ENCODE measurements at places on chromosomes 5 and 9. TPM values are rescaled to one million over a fixed set of nuclear protein-coding genes. Genes with fewer than 3 reads are reported as not detected.

- H3K36me3 ChIP-seq = peaks cover 28% of the 10 kb centered on the region
- no peaks in the 10 kb centered on the region for H3K27me3 ChIP-seq
- H3K4me1 ChIP-seq = no peaks in the 10 kb centered on the region
- no peak overlapping the region for H3K4me3 ChIP-seq
These were observed 25.9 kb downstream of the MTRR start for GRCh38 chr5:7894860-7895259.

- H3K27me3 ChIP-seq = no peaks in the 10 kb centered on the region
- H3K4me1 ChIP-seq = no peaks in the 10 kb centered on the region
- H3K4me3 ChIP-seq = no peak overlapping the region
- no peak for DNase-seq
These were observed 27.2 kb upstream of the FBP1 start for GRCh38 chr9:94666364-94667099.

- H3K27me3 ChIP-seq = no peaks in the 10 kb centered on the region
- H3K4me1 ChIP-seq = no peaks in the 10 kb centered on the region
- DNase-seq = no peak
- no peak overlapping the region for H3K4me3 ChIP-seq
These were observed 37.6 kb upstream of the CAST start for GRCh38 chr5:96624596-96624995.

- DNase-seq = no peak
- no peak overlapping the region for H3K4me3 ChIP-seq
- H3K36me3 ChIP-seq = no peaks in the 10 kb centered on the region
These were observed 188.7 kb upstream of the POU5F2 start for GRCh38 chr5:93930098-93930497.

DNA sequence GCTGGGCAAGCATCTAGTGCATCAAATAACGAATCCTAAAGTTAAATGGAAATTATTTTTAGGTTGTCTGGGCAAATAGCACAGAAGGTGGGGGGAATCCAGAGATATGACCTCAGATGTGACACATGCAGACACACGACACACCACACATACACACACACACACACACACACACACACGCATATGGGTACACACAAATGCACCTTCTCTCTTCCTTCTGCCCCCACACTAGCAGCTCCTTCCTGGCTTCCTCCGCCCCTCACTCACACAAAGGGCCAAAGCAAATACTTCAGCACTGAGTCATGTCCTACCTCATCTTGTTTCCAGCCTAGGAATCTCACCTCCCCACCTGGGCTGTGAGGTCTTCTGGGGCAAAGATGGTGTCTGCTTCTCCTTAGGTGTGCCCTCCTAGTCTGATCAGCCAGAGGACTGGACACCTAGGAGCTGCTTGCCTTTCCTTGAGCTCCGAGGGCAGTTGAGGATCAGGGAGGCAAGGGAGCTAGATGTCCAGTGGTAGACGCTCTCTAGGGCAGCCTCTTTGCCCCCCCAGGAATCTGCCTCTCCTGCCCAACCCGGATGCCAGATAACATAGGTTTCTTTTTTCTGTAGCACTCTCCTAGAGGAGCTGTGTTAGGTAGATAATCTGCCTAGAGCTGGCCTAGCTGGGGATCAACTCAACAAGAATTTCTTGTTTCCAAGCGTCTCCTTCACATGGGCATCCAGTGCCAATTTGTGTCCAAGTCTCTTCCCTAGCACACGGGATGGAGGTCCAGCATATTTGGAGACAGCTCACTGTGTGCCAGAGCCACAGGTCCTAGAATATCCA is 14.3 kb upstream of the JADE2 start:
- no peak overlapping the region for H3K4me3 ChIP-seq
- no peak overlapping the region for H3K27ac ChIP-seq
- no peaks in the 10 kb centered on the region for H3K4me1 ChIP-seq
- H3K27me3 ChIP-seq = no peaks in the 10 kb centered on the region

GRCh38 chr5:82992646-82993045 is 84.5 kb downstream of the TMEM167A start:
- H3K27me3 ChIP-seq = no peaks in the 10 kb centered on the region
- no peaks in the 10 kb centered on the region for H3K36me3 ChIP-seq
- no peaks in the 10 kb centered on the region for H3K4me1 ChIP-seq
- DNase-seq = no peak
- H3K4me3 ChIP-seq = no peak overlapping the region
- H3K27ac ChIP-seq = no peak overlapping the region

GRCh38 chr5:90093751-90094485 is 315.6 kb downstream of the CETN3 start:
- H3K4me3 ChIP-seq = no peak overlapping the region
- H3K36me3 ChIP-seq = no peaks in the 10 kb centered on the region
- H3K27me3 ChIP-seq = no peaks in the 10 kb centered on the region
- DNase-seq = no peak

GRCh38 chr5:134581241-134581981 is 51.2 kb downstream of the SAR1B start:
- no peak overlapping the region for H3K27ac ChIP-seq
- H3K27me3 ChIP-seq = no peaks in the 10 kb centered on the region
- H3K36me3 ChIP-seq = no peaks in the 10 kb centered on the region
- no peak for DNase-seq
- H3K4me3 ChIP-seq = no peak overlapping the region

GRCh38 chr9:129580211-129580915 is 40.5 kb downstream of the C9orf50 start:
- H3K4me1 ChIP-seq = peaks cover 26% of the 10 kb centered on the region
- no peaks in the 10 kb centered on the region for H3K27me3 ChIP-seq
- H3K36me3 ChIP-seq = no peaks in the 10 kb centered on the region
- H3K4me3 ChIP-seq = no peak overlapping the region
- no peak for DNase-seq

The MARCOL gene
- total RNA-seq = not detected

The PDE8B gene
- total RNA-seq = not detected

The PCDHGA5 gene
- total RNA-seq = 0.41 TPM

The CERT1 gene
- 39.3 TPM for total RNA-seq

The NHP2 gene
- 78.6 TPM for total RNA-seq

All from naive thymus-derived CD4-positive, alpha-beta T cell (primary cell).